ENCODE measurements at places on chromosomes 7 and 10.
A peak's percentile ranks its signal among the peaks of the same experiment; 100 is the strongest.

GRCh38 chr10:58358314-58358933, 23.6 kb downstream of the UBE2D1 start:
- no peak for DNase-seq

DNA sequence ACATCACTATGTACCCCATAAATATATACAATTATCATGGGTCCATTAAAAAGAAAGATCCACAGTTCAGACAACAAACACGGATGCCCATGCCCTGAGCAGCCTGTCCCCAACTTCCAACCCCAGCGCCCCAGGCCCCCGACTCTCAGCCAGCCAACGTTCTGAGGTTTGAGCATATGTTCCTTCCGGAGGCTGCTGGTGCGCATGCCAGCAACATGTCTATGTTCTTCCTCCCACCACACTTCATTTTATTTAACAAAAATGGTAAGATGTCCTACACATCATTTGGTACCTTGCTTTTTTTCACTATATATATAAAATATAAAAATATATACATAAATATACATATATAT, 250.9 kb downstream of the MAD1L1 start:
- DNase-seq = no peak

- no peak for DNase-seq
These were observed 43.8 kb upstream of the CSTF2T start for GRCh38 chr10:51743146-51743545.

GRCh38 chr10:103397191-103397825, 882 bp downstream of the PDCD11 start:
- no peak for DNase-seq

DNA sequence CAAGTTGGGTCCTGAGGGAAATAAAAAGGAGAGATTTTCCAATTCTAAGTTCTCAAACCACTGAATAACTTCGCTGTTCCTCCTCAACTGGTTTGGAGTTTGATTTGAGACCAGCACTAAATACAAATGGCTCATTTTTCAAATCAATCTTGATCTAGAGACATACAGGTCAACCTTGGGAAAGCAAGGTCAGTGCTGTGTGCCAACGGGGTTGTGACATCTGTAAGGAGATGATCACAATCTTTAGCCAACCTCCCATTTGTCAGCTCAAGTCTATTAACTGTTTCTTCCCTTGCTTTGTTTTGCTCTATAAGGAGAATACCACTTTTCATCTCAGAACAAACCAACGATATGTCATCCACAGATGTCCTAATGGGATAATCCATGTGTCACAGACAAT, 131.1 kb downstream of the TAX1BP1 start:
- no peak for DNase-seq

DNA sequence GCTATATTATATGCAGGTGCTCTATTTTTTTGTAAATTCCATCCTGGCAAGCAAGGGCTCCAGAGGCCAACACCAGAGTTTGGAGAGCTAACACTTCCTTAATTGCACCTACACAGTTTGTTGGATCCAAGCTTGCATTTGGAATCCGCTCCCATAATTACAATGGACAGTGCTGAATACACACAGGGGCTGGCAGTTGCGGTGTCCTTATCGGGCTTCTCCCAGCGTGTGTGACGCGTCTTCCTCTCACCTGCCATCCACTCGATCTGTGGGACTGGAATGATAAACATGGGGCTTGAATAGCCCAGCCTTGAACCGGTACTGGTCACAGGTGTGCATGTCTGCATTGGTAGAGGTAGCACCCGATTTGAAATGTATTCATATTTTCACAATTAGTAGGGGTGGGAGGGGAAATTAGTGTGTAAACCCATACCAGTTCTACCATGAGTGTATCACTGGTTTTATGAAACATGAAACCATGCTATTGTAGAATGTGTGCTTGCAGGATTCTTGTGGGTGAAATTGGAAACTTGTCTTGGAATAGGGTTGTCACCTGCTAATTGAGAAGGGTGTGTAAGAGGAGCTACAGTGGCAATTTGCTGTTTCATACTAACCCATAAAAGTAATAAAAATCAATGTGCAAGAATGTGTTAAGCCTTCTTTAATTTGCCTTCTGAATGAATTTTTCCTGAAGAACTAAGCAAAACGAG, 316.5 kb downstream of the WDR11 start:
- DNase-seq = no peak

- no peak for DNase-seq
These were observed 237.3 kb downstream of the AHR start for GRCh38 chr7:17535776-17536175.

DNA sequence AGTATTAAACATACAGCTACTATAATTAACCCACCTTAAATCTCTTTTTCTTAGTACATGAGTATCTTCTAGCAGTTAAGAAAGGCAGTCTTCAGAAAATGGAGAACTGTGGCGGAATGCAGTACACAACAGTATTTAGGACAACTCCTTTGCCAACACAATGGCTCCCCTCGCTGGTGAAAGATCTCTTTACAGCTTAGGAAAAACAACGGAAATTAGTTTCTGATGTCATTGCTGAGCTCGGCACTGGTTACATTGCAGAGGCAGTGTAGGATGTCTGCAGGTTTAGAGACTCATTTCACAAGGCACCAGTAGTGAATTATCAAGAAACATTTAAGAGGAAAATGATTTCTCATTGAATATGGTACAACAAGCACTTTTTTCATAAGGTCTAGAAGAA, 43.4 kb downstream of the GLRX3 start:
- peak; percentile 66 for DNase-seq

- DNase-seq = no peak
These were observed 64.1 kb upstream of the BAIAP2L1 start for GRCh38 chr7:98465022-98465421.

- DNase-seq = no peak
These were observed 29.8 kb downstream of the GPRIN2 start for GRCh38 chr10:46526682-46527038.

DNA sequence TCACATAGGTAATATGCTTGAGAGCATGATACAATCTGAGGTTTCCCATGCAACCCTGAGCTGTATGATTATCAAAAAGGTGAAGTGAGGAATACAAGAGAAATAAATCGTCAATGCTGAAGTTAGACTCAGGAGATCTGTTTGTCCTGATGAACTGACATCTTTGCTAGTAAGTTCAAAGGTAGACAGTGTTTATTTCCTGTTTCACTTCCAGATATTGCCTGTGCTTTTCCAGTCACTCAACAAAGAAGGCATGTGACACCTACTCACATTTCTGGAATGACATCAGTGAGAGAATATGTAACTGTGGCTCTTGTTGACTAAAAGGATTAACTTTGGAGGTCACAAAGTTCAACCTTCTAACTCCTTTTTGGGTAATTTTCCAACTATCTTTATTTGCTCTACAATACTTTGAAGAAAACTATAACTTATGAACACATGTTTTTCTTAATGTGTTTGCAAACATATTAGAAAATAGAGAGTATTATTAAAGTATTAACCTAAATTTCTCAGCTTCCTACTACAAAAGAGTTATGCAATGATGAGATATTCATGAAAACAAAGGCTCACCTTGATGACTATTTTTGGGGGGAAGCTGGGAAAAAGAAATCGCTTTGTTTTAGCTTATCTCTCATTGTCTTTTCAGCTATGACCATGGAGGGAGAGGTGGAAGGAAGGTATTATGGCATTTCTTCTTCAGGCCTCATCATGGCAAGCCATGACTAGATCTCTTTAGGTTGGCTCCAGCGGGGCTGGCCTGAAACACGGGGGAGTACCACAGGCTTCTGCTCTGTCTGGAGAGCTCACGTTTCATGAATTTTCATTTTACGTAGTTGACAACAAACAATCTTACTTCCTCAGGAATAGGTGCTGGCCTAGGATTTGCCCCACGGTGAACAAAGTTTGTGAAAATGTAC, 214.7 kb upstream of the SLC26A5 start:
- DNase-seq = no peak

DNA sequence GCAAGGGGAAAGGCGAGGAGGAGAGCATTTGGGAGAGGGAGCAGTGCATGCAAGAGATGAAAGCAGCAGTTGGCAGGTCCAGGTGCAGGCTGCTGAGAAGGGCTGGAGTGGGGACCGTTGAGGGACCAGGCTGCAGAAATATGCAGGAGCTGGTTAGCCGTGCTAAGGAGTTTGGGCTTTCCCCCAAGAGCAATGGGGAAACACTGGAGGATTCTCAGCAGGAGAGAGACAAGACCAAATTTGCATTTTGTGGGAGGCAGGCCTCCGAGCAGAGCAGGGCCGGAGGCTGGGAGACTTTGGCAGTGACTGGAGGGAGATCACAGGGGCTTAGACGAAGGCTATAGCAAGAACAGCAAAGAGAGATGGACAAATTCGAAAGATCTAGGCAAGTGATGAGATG, 11.8 kb downstream of the BTBD16 start:
- no peak for DNase-seq

- DNase-seq = no peak
These were observed 38.1 kb upstream of the AOAH start for GRCh38 chr7:36762394-36762793.

- DNase-seq = no peak
These were observed 724.2 kb downstream of the GATA3 start for GRCh38 chr10:8778713-8779112.

DNA sequence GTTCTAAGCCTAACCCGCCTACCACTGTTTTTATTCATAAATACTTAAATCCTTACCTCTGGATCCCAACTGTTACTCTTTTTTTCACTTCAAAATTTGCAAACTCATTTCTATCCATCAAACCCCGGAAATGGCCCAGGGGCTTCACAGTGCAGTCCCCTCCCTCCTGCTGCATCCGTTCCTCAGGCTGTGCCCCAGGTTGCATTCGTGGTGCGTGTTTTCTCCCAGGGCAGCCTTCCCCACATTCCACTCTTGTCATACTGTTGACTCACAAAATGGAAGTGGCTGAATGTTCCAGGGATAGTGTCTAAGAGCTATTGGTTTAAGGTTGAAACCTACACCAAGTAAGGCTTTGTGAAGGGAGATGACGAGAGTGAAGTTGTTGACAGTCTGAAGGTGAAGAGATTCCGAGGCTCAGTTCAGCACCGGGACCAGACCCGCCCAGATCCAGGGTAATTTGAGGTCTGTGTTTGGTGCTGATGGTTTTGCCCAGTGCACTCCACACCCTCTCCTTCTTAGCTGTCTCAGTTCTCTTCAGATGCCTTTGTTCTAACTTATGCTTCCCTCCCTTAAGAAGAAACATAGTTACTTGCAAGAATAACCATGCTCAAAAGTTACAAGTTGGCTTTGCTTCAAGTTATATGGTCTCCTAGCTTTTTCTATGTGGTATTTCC, 7.7 kb downstream of the INSIG1 start:
- no peak for DNase-seq

GRCh38 chr10:115660391-115660790, 567.2 kb downstream of the ATRNL1 start:
- no peak for DNase-seq

- DNase-seq = no peak
These were observed 10.7 kb downstream of the EBF3 start for GRCh38 chr10:129953119-129954051.

DNA sequence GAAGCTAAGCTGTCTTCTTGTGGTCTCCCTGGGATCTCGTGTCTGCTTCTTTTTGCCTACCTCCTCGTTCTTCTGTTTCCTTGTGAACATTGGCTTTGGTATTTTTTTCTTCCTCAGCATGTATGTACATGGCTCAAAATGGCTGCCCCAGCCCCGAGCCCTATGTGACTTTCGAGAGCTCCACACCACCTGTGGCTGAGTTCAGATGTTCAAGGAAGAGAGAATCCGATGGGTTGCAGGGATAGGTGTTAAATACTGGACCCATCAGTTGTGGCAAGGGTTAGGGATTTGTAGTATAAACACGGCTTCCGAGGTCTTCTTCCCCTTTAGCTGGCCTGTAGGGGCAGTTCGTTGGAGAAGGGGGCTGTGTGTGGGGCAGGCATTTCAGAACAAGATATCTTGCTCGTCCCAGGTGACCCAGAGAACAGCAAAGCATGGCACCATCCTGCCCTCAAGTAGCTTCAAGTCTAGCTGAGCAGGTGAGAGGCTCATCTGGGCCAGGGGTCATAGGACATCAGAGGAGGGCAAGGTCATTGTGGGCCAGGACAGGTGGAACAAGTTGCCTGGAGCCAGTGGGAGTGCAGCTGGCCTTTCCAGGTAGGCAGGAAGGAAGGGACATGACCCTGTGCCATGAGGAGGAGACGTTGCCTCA, 57.2 kb upstream of the COMTD1 start:
- no peak for DNase-seq

GRCh38 chr10:77348751-77349150, 288.9 kb downstream of the KCNMA1 start:
- DNase-seq = no peak

DNA sequence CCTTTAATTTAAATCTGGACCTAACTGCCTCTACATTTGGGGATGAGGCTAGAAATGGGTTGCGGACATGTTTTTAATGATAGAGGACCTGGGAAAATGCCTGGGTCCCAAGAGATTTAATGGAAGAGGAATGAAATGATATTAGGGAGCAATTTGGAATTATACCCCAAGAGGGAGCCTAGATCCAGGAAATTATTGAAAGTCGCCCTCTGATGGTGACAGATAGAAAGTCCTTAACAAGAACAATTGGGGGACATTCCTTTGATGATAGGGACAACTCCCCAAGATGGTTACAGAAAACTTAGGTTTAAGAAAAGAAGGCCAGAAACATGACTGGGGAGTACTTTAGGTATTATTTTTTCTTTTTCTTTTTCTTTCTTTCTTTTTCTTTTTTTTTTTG, 9.5 kb upstream of the TSGA13 start:
- peak; percentile 13 for DNase-seq

DNA sequence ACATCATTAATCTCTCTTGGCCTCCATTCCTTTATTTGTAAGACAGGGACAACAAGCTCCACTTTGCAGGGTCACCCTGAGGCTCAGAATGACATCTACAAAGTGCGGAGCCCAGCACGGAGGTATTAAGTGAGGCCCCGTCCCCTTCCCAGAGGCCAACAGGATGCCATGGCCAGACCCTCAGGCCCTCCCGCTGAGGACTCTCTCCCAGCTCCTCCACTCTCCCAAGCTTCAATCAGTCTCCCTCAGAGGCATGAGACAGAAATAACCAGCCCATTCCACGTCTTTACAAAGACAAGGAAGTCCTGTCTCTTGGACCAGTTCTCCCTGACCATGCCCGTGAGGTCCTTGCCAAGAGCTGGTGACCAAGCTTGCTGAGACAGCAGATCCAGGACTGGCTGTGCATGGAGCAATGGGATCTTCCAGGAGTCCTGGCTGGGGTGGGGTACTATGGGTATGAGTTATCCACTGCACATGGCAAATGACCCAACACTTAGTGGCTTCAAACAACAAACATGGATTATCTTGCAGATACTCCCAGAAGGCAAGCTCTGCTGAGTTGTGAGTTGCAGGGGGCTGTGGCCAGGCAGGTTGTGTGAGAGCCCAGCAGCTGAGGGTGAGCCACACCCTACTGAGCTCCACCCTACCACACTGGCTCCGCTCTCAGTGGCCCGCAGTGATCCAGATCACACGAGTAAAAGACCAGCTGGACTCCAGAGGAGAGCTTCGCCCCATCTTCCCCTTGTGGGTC, 4.3 kb upstream of the PPIF start:
- DNase-seq = no peak

GRCh38 chr7:90483251-90483650, 13.8 kb downstream of the PTTG1IP2 start:
- no peak for DNase-seq

DNA sequence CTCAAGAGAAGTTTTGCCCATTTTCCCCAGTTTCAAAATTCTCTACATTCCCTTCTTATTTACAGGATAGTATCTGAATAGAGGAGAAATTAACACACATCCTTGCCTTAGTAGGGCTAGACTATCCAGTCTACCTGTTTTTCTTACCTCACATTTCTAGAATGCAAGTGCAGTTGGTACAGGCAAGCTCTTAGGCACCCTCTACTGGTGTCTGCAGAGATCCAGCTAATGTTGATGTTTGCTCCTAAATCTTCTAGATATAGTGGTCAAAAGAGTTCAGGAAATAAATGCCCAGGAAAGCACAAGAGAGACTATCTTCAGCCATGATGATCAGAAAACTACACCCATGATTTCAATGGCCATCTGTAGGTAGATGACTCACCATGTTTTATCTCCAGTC, 205.3 kb downstream of the HTR7 start:
- no peak for DNase-seq
